ENCODE measurements at places on chromosomes 11 and 22. TPM values are rescaled to one million over a fixed set of nuclear protein-coding genes. Genes with fewer than 3 reads are reported as not detected.

- no peak for DNase-seq
Measured at GRCh38 chr11:78289552-78290292, 101.0 kb downstream of the USP35 start.

- DNase-seq: no peak
Measured at GRCh38 chr11:35541621-35542375, 16.4 kb upstream of the PAMR1 start.

DNA sequence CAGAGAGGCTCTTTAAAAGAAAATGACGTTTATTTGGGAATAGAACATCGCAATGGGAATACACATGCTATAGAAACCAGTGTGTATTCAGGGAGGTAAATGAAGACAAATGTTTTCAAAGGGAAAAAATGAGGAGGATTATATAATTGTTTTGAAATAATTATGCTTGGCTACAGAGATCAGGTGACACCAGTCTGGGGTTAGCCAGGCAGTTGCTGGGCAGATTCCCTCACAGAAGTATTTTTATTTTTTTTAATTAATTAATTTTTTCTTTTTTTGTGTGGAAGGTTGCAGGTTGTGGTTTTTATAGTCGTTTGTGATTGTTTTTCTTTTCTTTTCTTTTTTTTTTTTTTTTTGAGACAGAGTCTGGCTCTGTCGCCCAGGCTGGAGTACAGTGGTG is 5.6 kb upstream of the STARD10 start:
- no peak for DNase-seq

DNA sequence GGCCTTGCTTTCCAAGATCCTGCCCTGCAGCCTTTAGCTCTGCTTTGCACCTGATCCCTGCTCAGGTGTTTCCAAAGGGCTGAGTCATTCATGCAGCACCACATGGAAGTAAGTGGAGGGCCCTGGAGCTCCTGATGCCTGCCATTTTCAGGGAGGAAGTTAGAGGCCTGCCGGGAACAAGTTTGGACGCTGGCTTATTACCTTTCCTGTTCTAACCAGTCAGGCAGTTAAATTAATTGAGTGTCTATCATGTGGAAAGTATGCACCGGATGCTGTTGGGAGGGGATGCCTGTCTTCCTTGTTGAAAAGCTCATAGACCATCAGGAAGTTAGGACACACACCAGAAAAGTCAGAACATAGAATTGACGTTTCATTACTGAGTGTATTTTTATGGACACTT is 73.7 kb upstream of the PLET1 start:
- no peak for DNase-seq

IL10RA gene
- polyA plus RNA-seq: 2.9 TPM

CALCA gene
- polyA plus RNA-seq: 13.1 TPM

DNA sequence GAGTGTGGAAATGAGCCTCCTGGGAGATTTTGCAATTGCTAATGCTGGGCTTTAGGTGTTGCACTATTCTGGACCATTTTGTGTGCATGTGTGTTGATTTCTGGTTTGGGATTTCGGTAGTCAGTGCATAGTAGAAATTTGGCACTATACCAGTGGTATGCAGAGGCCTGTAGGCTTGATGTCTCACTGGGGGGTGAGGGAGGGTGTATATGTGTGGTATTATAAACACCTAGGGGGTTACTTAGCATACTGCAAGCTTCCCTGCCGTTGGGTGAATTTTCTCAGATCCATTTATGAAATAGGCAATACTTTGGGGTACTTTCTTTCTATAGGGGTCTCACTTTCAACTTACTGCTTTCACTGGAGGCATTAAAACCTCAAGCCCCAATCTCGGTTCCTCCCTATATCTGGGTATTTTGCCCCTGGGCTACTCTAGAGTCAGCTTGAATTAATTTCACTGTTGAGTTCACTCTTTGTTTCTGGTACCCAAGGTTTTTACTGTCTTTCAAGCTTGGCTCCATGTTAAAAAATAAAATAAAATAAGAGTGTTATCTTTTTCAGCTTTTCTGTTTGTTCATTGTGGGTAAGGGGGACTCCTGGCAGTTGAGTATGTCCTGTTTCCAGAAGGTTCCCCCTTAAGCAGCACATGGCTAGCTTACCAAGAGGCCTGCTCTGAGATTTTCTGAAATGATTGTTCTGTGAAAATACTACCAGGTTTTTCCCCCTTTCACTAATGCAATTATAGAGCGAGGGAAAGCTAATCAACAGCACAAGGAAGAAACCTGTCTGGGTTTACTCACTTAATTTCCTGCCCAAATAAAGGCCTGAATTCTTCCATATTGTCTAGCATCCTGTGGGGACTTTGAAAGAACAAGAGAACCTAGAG is 45.8 kb downstream of the PPFIBP2 start:
- DNase-seq: no peak

- DNase-seq: no peak
Measured at GRCh38 chr11:64514590-64514989, 76.4 kb upstream of the SLC22A12 start.
